ENCODE measurements at places on chromosomes 4 and X.

- no peak for DNase-seq
These were observed 161.5 kb downstream of the ARHGAP6 start for GRCh38 chrX:11504234-11504633.

DNA sequence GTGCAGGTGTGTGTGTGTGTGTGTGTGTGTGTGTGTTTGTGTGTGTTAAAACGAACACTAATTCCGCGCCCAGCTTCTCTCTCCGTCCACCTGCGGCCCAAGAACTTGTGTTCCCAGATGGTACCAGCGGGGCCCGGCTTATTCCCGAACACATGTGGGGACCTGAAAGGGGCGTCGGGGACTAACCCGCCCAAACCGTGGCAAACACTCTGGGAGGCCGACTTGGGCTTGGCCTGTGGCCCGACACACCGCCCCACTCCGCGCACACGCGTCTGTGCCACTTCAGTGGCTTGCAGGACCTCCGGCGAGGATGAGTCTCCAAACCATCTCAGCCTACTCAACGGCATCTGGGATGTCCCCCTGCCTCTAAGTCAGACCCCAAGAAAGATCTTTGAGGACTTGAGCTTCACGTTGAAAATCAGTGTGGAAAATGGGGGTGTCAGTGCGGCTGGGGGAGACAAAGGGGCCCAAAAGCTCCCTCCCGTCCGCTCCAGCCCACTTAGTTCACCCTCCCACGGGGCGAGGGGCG is 790 bp upstream of the HHIP start:
- DNase-seq: no peak

DNA sequence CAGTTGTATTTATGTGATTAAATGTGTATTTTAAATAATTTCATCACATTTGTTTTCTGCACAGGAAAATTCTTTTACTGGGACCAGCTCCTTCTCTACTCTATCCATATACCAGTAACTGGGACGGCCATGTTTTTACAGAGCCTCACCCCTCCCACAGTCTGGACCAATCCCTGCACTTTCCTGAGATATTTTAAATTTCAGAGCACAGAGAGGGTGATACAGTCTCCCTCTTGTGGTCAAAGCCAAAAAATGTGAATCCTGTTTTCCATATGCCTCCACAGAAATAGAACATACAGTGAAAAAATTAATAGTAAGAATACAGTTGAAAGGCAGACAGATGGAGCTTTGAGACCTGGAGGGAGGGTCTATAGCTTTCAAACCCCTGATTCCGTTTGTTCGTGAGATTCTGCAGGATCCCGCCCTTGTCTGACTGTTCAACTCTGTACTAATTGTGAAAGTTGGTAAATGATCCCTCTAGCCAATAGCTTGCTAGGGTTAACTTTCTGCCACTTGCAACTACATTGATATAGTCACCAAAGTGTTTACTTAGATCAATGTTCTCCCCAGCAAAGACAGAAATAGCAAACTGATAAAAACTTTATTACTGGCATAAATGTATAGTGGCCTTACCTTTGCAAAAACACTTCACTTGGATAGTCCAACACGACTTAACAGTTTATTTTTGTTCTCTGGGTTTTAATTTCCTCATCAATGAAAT is 172.2 kb downstream of the PPARGC1A start:
- no peak for DNase-seq

- no peak for DNase-seq
These were observed 42.6 kb upstream of the PARM1 start for GRCh38 chr4:74890341-74890740.

- no peak for DNase-seq
These were observed 488.5 kb downstream of the IL15 start for GRCh38 chr4:142124874-142125273.

- DNase-seq: no peak
These were observed 18.0 kb downstream of the OPHN1 start for GRCh38 chrX:68415316-68415715.

- DNase-seq: no peak
These were observed 7.0 kb downstream of the RS1 start for GRCh38 chrX:18664947-18665346.

DNA sequence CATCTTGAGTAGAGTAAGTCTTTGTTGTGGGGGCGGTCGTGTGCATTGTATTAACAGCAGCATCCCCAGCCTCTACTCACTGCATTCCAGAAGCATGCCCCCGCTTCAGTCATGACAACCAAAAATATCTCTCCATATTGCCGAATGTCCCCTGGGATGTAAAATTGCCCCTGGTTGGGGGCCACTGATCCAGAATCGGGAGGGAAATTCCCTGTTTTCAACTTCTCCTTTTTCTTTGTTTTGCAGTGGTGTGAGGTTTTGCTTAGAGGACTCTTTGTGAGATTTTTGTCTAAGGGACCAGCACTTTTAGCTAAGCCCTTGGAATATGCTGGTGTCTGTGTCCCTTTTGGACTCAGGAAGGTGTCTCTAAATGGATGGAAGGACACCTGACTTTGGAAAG is 3.0 kb upstream of the IL13RA1 start:
- DNase-seq: no peak

GRCh38 chr4:183291070-183291469 is 29.0 kb downstream of the CLDN22 start:
- DNase-seq: no peak

DNA sequence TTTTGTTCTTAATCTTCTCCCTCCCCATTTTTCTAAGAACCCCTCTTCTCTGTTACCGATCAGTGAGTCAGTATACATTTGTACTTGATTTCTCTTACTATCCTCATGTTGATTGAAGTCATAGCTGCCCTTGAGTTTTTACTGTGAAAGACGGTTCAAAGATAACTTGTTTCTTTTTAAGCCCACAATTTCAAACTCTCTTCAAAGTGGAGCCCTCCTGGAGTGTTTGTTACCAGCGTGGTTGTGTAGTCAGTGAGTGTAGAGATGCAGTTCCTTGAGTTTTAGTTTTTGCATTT is 7.9 kb downstream of the PPP1R3F start:
- no peak for DNase-seq

Data from stimulated activated CD4-positive, alpha-beta T cell treated with anti-CD3 and anti-CD28 coated beads, Interleukin-4, amount 100 ng/mL, for 4 hours (primary cell).